Cardiac muscle cell (in vitro differentiated cells and primary cell): ENCODE measurements at places on chromosomes 12 and 14.

GRCh38 chr12:91264178-91264577 is 81.6 kb upstream of the DCN start:
- peak; percentile 43 for DNase-seq

DNA sequence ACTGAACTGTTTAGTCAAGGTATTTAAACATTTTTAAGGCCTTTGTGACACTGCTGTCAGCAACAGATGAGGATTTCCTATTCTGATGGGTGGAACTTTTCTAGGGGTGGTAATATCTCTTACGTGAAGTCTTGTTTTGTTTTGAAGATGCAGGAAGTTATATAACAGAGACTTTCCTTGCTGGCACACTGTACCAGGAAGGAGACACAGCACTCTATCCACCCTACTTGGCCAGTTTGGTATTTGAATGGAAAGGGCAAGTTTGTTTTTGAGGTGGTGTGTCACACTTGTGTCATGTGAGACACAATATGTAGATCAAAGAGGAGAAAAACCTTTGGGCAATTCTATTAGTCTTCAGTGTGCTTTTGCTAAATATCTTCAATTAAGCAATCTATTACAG is 51.6 kb upstream of the SRP54 start:
- DNase-seq, result peak; percentile 4

- DNase-seq, result no peak
Measured at GRCh38 chr14:75970989-75971388, 10.8 kb downstream of the TGFB3 start.

GRCh38 chr12:132144810-132145168 is 532 bp downstream of the NOC4L start:
- peak; percentile 20 for DNase-seq

- no peak for DNase-seq
Measured at GRCh38 chr12:20653871-20654270, 41.3 kb upstream of the SLCO1C1 start.

- no peak for DNase-seq
Measured at GRCh38 chr12:112947314-112947713, 9.0 kb downstream of the OAS3 start.

DNA sequence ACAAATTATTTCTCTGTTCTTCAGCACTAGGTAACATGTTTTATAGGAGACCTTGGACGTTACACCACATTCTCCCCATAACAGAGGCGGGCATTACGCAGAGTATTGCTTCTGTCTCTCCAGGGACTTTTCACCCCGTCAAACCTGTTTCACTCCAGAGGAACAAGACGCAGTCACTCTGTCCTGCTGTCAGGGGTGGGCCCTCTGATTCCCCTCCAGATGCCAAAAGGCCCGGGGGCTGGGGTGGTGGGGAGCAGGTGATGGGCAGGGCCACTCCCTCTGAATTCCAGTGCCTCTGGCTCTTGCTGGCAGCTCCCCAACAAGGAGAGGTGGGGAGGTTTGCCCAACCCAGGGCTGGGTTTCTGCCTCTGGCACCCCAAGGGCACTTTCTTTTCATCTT is 71.9 kb downstream of the NTF3 start:
- DNase-seq, result no peak

DNA sequence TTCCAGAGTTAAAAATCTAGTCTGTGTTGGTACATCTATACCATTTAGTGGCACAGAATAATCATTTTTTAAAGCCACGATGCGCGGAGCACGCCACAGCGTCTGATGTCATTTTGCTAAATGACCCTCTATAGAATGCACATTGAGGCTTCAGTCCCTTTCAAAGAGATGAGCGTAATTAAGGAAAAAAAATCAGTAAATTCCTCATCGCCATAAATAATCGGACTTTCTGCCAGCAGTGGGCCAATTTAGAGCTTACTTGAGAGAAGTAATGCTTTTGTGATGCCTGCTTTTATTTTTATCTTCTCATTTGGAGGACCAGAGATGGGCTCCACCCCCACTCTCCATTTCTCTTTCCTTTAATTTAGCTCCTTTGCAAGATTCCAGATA is 4.0 kb downstream of the ASCL1 start:
- no peak for DNase-seq

GRCh38 chr14:66109426-66109825 is 376.7 kb upstream of the CCDC196 start:
- DNase-seq, result no peak
